Hematopoietic multipotent progenitor cell treated with erythropoietin and hydrocortisone succinate and interleukin-3 and kit ligand, for 15 days (in vitro differentiated cells): ENCODE measurements at places on chromosomes 1 and 21.

GRCh38 chr1:31222176-31222575 lies 17.5 kb downstream of the NKAIN1 start:
- DNase-seq = no peak

GRCh38 chr1:113876176-113876575 lies 4.7 kb upstream of the PTPN22 start:
- no peak for DNase-seq

GRCh38 chr1:70048336-70049094 lies 156.9 kb downstream of the LRRC40 start:
- DNase-seq = no peak

- no peak for DNase-seq
These were observed 29.2 kb upstream of the BRDT start for GRCh38 chr1:91919962-91920361.

DNA sequence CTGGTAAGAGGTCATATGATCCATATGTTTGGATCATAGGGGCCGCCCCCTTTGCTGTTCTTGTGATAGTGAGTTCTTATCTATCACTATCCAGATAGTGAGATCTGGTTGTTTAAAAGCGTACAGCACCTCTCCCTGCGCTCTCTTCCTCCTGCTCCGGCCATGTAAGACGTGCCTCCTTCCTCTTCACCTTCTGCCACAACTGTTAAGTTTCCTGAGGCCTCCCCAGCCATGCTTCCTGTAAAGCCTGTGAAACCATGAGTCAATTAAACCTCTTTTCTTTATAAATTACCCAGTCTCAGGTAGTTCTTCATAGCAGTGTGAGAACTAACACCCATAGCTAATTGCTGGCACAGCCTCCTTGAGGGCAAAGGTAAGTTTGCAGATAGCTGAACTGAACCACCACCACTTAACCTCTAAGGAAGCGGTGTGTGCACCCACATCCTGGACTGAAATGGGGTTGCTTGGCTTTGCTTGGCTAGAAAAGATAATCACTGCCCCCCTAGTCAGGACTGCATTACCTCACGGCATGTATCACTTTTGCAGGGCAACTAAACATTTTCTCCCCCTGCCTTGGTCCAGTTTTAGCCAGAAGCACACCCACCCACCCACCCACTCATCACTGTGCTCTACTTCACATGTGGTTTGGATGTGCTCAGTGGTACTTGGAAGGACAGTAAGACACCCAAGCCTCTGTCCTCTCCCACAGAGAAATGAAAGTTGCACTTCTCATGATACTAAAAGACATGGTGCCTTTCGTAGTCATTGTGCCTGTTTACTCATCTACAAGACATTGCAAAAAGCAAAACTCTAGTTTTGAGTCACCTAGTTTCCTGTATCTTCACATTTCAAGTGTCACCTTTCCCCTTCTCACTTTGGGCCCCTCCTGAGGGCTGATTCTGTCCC lies 23.1 kb upstream of the PTAFR start:
- no peak for DNase-seq

DNA sequence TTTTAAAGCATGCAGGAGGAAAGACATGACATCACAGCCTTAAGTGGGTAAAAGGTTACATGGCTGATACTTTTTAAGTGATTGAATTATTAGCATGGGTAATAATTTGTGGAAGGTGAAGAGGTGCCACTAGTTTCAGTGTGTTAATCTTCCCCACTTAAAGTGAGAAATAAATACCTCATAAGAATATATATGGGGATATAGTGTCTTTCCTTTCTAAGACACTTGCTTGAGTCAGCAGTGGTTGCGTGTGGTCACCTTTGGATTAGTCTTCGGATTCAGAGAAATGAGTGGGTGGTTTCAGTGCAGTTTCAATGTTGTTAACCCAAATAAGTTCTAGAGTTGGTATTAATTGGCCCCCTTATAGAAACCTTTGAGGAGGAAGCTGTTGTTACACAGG lies 94.1 kb downstream of the ADGRL2 start:
- DNase-seq = no peak

GRCh38 chr1:65425006-65425405 lies 4.5 kb downstream of the LEPR start:
- DNase-seq = no peak

DNA sequence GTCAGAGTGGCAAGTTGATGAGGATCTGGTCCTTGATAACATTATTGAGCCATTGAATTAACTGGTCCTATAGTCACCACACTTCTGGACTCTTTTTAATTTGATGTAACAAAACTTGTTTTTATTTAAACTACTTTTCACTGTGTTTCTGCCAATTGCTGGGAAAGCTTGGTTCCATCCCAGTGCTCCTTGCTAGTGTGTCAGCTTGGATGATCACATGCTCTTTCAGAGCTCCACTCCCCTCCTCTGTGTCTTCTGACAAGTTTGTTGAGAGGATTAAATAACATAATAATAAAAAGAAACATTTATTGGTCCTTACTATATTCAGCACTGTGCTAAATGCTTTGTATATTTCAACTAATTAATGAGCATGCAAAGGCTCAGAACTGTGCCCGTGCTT lies 448.5 kb upstream of the B3GALT2 start:
- DNase-seq = no peak

DNA sequence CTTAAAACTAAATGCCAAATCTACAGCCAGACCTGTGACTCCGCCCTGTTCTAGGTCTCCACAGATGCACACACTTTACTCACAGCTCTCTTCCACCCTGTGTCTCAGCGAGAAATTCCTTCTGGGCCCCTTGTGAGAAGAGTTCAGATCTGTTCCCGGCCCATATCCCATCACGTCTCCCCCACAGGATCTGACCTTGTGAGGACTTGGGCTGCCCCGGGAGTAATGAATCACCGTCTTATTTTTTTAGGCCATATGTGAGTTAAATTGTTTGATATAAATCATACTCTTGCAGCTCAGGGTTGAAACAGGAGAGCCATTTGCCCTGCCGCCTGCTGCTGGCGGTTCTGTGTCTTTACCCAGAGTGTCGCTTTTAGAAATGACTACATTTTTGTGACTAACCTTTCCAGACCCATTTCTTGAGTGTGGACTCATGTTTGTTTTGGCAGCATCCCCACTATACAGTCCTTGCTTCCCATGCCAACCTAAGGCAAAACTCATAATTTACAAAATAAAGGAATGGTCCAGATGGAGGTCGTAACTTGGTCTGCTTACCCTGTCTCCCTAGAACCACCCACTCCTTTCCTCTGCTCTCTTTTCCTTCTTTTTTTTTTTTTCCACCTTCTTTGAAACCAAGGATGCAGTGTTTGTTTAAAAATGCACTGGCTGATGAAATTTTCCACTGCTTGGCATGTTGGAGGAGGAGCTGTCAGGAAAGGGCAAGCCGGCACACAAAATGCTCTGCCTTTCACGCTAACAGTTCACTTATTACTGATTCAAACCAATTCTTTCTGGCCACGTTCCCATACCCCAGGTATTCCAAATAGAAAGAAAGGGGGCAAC lies 98.0 kb upstream of the C1orf105 start:
- DNase-seq = no peak

DNA sequence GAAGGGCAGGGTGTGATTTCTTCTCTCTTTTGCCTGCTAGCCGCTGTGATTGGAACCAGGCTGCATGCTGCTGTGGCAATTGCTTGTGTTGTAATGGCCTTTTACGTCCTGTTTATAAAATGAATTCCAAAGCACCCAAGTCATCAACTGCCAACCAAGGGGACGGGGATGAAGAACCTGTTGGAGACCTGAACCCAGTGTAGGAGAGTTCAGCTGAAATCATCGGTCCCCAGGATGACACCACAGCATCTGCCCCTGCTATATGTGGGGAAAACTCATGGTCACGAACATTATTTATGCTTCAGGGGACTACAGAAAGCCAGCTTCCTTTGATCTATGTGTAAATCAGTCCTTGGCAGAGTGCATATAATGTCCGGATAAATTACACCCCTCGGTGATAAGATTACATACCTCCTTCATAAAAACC lies 3.8 kb downstream of the TMEM167B start:
- DNase-seq = no peak

DNA sequence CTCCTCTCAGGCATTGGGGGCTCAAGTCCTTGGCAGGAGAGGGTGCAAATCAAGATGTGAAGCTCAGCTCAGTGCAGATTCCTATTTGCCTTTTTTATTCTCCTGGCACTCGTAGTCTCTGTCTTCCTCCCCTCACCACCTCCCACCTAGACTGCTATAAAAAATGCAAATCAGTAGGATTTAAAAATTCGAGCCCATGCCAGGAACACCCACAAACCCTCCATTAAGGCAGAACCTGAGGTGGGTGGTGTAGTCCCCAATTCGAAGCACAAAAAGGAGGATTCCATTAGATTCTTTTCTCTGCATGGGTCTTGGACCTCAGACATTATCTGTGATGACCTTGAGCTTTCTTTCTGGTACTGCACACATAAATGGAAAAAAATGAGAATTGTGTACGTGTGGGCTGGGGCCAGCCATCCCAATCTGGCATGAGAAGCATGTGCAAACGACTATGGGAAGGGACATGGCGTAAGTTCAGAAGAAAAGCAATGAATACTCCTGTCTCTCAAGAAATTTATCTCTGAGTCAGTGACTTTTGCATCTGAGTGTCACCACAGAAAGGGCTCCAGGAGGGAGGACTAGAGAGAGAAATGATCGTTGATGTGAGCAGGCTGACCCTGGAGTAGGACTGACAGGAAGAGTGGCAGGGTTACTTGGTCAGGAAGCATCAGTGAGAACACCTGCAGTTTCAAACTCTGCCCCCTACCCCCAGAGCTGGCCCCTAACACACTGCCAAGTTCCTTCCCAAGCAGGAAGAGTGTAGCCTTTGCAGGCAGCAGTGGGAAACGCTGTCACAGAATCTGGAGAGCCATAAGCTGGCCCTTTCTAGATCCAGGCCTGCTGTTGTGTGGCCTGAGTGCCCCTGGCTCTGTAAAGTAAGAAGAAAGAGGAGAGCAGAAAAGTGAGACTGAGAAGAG lies 1.7 kb downstream of the INKA2 start:
- no peak for DNase-seq

DNA sequence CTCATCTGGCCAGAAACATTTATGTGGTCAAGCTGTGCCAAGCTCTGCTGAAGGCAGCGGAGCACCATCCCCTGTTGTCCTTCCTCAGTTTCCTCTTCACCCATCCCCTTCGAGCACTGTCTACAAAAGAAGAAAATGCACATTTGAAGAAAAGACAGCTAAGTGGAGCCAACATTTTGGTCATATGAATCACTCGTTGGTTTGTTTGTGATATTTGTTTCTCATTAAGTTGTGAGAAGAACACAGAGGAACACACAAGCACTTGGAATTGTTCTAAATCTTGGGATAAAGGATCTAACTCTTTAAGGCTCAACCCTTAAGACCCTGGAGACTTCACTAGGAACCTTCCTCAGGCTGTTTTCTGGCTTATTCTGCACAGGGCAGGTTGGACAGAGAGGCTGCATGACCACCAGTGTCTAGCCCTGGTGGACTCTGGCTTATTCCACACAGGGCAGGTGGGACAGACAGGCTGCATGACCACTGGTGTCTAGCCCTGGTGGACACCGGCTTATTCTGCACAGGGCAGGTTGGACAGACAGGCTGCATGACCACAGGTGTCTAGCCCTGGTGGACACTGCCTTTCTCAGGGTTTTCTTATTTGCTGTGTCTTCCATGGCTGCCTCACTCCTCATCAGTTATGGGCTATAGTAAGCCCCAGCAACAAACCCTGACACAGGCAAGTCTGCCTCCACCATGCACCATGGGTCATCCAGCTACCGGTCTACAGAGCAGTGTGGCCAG lies 35.3 kb upstream of the COL6A2 start:
- DNase-seq = no peak

- no peak for DNase-seq
These were observed 21.5 kb downstream of the MAP3K7CL start for GRCh38 chr21:29151931-29152330.

DNA sequence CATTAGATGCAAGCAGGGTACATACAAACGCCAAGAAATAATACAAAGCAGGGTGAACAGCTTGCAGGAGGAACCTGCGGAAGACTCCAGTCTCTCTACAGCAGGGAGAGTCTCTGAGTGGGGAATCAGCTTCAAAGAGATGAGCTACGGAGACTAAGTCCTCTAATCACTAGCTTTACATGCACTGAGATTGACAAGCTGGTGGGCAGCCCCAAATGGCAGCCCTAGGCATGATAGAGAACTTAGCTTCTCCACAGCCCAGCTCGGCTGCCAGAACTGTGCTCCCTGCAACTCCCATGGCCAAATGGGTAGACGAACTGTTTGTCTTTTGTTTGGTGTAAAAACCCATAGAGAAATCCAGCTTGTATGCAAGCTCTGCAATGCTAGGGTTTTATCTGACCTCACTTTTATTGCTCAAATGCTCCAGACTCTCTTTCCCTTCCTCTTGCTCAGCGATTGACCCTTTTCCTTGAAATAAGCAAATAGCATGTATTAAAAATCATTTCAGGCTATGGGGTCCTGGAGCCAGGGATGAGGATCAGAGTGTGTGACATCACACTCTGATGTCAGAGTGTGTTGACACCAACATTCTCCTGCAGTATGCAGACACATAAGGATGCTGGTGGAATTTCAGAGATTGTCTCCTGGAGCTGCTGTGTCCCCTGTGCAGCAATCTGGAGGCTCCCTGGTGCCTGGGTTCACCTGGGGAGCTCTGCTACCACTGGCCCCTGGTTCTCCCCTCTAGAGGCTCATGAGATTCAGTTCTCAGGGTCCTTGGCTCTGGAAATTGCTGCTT lies 238.5 kb downstream of the TTLL7 start:
- DNase-seq = no peak
